Tibial nerve (tissue), 4 donors: ENCODE measurements at places on chromosomes 16 and 17. TPM values are rescaled to one million over a fixed set of nuclear protein-coding genes. Genes with fewer than 3 reads are reported as not detected.

- no peaks in the 10 kb centered on the region for H3K4me1 ChIP-seq
- H3K27me3 ChIP-seq, result no peaks in the 10 kb centered on the region
- no peak overlapping the region for H3K27ac ChIP-seq
- H3K4me3 ChIP-seq, result no peak overlapping the region
- no peaks in the 10 kb centered on the region for H3K36me3 ChIP-seq
- peak; percentile 54 for DNase-seq
These were observed 225.1 kb upstream of the CA10 start for GRCh38 chr17:52383493-52384100.

ACSM3 gene
- total RNA-seq, result 1.3 TPM

GRCh38 chr16:47726031-47726675 lies 265.0 kb downstream of the PHKB start:
- DNase-seq, result no peak
- H3K27ac ChIP-seq, result no peak overlapping the region
- no peaks in the 10 kb centered on the region for H3K36me3 ChIP-seq

DNA sequence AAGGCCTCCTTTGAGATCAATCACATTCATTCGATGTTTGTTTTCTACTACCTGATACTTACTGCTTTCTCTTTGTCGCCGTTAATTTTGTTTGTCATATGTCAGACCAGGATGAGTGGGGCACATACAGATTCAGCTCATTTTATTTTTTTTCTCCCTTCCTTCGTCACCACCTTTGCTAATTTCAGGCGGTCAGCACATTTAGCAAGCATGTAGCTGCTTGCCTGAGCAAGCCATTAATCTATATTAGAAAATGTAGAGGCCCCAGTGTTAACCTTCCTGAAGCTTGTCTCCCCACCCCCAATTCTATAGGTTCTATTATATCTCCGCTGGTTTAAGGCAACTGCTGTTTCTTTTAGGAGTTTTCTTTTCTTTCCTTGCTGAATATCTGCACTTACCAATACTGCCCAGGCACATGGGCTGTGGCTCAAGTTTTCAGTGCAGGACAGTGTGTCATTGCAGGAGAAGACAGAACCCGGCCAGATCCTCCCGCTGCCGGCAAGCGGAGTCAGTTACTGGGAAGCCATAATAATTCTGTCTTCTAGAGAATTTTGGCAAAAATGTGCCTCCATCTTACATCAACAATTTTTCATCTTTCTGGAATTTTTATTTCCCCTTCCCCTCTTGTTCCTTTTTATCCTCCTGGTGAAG lies 714.3 kb downstream of the WWOX start:
- H3K4me3 ChIP-seq, result no peak overlapping the region
- H3K36me3 ChIP-seq, result no peaks in the 10 kb centered on the region
- H3K27me3 ChIP-seq, result no peaks in the 10 kb centered on the region

DNA sequence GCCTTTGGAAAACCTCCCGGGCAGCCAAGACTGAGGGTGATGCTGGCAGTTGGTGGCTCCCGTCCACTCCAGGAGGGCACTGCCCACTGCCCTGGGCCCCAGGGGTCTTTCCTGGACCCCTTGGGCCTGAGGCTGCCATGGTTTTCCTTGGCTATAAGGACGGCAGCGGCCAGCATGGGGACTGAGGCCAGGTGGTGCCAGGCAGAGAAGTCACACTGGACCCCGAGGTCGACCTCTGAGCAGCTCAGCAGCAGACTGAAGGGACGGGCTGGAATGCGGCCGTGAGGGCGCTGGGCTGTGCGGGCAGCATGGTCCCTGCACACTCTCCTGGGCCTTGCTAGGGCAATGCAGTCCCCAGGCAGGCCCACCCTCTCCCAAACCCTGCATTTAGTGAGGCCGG lies 55.6 kb upstream of the GNG13 start:
- H3K36me3 ChIP-seq, result no peaks in the 10 kb centered on the region
- H3K27ac ChIP-seq, result no peak overlapping the region
- no peak for DNase-seq

G6PC1 gene
- not detected for total RNA-seq

DNA sequence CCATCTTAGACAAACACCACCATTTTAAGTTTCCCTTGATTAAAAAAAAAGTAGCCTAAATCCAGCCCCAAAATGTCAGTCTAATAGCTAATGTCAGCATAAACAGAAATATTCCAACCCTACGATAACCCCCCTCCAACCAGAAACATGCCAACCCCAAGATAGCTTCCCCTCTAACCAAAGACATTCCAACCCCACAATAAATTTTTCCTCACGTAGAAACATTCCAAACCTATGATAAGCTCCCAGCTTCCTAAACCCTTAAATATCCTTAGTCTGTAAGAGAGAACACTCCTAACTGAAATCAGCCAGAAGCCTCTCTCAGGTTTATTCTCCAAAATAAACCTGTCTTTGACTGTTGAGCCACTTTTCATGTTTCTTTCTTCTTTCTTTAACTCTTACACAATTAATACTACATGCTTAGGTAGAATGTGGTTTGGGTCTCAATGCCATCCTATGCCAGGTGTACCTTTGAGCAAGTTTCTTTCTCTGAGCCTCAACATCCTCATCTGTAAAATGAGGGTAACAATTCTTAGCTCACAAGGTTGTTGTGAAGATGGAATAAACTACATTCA lies 10.5 kb upstream of the KRT38 start:
- H3K27ac ChIP-seq, result no peak overlapping the region
- no peaks in the 10 kb centered on the region for H3K36me3 ChIP-seq
- H3K27me3 ChIP-seq, result no peaks in the 10 kb centered on the region
- DNase-seq, result no peak
- H3K4me1 ChIP-seq, result no peaks in the 10 kb centered on the region

DNA sequence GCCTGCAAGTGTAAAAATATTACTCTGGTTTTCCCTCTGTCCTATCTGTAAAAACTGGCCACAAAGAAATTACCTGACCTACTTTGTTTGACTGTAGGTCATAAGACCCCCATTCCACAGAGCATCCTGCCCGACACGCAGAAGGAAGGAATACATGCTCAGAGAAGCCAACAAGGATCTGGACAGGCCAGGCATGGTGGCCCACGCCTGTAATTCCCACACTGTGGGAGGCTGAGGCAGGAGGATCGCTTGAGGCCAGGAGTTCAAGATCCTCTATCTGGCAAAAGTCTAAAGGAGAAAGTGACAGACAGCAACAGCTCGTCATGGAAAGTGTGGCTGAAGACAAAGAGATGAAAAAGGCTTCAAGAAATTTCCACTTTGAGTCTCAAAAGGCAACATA lies 78.2 kb upstream of the RNU2-1 start:
- H3K36me3 ChIP-seq, result no peaks in the 10 kb centered on the region
- no peaks in the 10 kb centered on the region for H3K27me3 ChIP-seq
- H3K27ac ChIP-seq, result no peak overlapping the region
- DNase-seq, result no peak

DNA sequence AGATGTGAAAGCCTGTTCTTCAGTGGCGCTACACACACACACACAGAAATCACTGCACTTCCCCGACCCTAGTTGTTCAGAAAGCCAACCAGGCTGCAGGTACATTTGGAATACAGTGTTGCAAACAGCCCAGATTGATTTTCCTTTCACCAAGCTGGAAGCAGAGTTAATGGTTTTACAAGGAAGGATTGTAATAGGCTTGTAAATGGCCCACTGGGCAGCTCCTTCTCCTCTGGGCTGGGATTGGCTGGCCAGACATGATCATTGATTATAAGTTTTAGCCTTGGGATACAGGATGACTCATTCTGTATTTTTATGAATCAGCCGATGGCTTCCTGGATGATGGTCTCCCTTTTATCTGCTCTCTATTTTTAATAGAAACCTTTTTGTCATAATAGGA lies 2.5 kb downstream of the VAT1L start:
- no peaks in the 10 kb centered on the region for H3K27me3 ChIP-seq
- H3K36me3 ChIP-seq, result no peaks in the 10 kb centered on the region
- DNase-seq, result no peak
- peaks cover 7% of the 10 kb centered on the region for H3K4me1 ChIP-seq
- no peak overlapping the region for H3K27ac ChIP-seq

SYT17 gene
- total RNA-seq, result 8.1 TPM

- DNase-seq, result no peak
- peak overlapping the region; percentile 5 for H3K27ac ChIP-seq
- H3K4me1 ChIP-seq, result no peaks in the 10 kb centered on the region
- no peaks in the 10 kb centered on the region for H3K27me3 ChIP-seq
- H3K36me3 ChIP-seq, result no peaks in the 10 kb centered on the region
These were observed 115.3 kb downstream of the SNX29 start for GRCh38 chr16:12091569-12092543.

GRCh38 chr17:30433514-30433913 lies 43.7 kb upstream of the GOSR1 start:
- no peaks in the 10 kb centered on the region for H3K4me1 ChIP-seq
- DNase-seq, result no peak
- peaks cover 72% of the 10 kb centered on the region for H3K36me3 ChIP-seq
- no peaks in the 10 kb centered on the region for H3K27me3 ChIP-seq

HBQ1 gene
- not detected for total RNA-seq

CD19 gene
- 0.59 TPM for total RNA-seq

DNA sequence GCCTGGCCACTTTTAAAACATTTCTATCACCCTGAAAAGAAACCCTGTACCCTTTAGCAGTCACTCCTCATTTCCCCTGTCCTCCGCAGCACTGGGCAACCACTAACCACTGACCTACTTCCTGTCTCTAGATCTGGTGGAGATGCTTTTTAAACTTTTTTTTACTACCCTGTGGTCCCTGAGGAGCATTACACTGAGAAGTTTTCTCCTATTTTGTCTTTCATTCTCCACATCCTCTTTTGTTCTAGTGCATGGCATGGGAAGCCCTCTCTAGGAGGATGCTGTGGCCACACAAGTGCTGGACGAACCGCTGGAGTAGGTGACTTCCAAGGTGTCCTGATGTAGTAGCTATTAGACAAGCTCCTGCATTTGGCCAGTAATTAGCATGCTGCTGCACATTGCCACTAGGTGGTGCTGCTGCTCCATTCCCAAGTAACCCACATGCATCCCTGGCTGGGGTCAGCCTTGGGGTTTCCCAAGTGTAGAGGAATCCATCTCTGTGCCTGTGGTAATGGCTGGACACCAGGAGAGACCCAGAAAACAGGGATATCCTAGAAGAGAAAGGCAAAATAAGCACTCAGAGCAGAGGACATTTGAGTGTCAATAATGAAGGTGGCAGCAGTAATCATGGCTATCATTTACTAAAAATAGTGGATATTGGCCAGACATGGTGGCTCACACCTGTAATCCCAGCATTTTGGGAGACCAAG lies 143.8 kb upstream of the CRHR1 start:
- H3K4me3 ChIP-seq, result no peak overlapping the region
- DNase-seq, result peak; percentile 60
- H3K27ac ChIP-seq, result no peak overlapping the region
- no peaks in the 10 kb centered on the region for H3K4me1 ChIP-seq

CTF1 gene
- 2.2 TPM for total RNA-seq

UNKL gene
- total RNA-seq, result 70.5 TPM

GRCh38 chr17:13785981-13786598 lies 184.4 kb upstream of the HS3ST3A1 start:
- no peaks in the 10 kb centered on the region for H3K36me3 ChIP-seq
- H3K27me3 ChIP-seq, result no peaks in the 10 kb centered on the region
- H3K4me3 ChIP-seq, result no peak overlapping the region
- no peak for DNase-seq
- no peak overlapping the region for H3K27ac ChIP-seq
